Panc1 (cell line): ENCODE measurements at places on chromosomes 3 and 15.

DNA sequence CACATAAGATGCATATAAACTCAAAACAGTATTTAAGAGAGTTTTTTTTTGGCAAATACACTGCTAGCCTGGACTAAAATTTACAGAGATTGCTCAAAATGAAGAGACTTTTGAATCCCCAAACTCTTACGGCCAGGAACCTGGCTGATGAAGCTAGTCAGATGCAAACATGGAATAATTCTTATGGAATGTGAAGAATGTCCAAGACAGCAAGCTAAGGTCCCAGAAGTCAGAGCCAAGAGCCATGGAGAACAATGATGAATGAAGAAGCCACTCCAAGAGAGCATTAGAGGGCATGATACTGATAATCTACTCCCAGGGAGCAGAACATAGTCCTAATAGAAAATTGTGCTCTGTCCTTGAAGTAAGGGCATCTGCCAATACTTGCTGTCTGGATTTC lies 705.5 kb downstream of the DIPK2A start:
- DNase-seq: no peak

GRCh38 chr15:33746203-33746602 lies 222.1 kb upstream of the CHRM5 start:
- DNase-seq: no peak

DNA sequence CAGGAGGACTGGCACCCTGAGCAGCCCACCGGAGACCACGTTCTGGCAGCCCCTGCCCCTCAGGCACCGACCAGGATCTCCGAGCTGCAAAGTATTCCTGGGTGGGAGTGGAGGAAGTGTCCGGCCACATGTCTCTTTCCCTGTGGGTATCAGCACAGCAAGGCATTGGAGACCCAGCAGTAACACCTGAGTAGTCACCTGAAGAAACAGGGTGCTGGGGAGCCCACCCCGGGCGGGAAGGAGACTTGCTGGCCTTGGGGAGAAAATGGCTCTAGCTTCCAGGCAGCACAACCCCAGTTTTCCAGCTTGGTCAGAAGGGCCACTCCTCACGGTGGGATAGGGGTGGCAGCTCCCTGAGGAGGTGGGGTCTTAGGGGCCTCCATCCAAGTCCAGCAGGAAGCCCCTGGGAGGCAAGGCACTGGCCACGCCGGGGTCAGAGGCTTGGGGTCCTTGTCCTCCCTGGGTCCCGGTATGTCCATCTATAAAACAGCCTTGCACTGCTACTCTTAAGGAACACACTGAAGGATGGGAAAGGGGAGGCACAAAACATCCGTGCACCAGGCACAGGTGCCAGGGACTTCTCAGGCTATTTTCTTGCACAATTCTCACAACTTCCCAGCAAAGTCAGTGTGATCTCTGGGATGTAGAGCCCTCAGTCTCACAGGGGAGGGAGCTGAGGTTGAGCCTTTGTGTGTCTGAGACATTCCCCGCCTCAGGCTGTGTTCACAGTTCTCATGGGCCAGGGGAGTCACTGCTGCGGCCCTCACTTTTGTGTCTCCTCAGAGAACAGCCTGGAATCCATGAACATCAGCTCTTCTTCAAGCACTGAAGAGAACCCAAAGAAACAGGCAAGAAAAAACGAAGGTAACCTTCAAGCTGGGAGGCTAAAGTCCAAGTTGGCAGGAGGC lies 11.9 kb downstream of the CFAP100 start:
- DNase-seq: no peak

DNA sequence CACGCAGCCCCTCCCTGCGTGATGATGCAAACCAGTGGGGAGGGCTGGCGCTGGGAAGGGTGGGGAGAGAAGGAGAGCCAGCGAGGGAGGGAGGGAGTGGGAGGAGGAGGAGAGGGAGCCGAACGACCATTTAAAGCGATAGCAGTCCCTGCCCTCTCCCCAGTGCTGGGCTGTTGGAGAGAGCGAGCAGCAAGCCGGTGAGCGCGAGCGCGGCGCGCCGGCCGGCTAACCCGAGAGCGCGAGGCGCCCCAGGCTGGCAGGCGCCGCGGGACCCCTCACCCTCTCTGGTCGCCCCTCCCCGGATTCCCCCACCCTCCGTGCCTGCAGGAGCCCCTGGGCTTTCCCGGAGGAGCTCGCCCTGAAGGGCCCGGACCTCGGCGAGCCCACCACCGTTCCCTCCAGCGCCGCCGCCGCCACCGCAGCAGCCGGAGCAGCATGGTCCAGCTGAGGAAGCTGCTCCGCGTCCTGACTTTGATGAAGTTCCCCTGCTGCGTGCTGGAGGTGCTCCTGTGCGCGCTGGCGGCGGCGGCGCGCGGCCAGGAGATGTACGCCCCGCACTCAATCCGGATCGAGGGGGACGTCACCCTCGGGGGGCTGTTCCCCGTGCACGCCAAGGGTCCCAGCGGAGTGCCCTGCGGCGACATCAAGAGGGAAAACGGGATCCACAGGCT lies at the start of gene GRM7:
Gene GRM7, plus strand, starts transcription at position 162 of the 671 bp plus-strand sequence.
- DNase-seq: no peak

GRCh38 chr3:13588221-13588701 lies 39.3 kb downstream of the FBLN2 start:
- DNase-seq: no peak

- DNase-seq: peak; percentile 28
Observed at GRCh38 chr3:129690406-129690805, 83.9 kb upstream of the PLXND1 start.

- no peak for DNase-seq
Observed at GRCh38 chr3:111519178-111519855, 22.7 kb upstream of the CD96 start.

DNA sequence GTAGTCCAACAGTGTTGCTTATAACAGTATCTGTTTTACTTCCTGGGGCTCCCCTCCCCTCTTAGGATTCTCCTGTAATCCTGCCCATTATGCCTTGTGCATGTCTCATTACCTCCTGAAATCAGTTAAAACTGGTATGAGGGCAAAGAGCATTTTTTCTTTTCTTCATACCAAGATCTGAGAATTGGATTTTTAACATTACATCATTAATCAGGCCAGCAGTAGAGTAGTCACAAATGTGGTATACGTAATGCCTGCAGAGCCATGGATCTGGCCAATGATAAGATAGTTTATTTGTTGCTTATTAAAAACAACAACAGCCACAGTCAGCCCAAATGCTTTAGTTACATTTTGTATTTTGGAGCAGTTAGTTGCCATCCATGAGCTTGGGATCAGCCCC lies 23.2 kb downstream of the ARID3B start:
- DNase-seq: no peak

- DNase-seq: no peak
Observed at GRCh38 chr3:156558389-156558788, 3.5 kb upstream of the SSR3 start.

DNA sequence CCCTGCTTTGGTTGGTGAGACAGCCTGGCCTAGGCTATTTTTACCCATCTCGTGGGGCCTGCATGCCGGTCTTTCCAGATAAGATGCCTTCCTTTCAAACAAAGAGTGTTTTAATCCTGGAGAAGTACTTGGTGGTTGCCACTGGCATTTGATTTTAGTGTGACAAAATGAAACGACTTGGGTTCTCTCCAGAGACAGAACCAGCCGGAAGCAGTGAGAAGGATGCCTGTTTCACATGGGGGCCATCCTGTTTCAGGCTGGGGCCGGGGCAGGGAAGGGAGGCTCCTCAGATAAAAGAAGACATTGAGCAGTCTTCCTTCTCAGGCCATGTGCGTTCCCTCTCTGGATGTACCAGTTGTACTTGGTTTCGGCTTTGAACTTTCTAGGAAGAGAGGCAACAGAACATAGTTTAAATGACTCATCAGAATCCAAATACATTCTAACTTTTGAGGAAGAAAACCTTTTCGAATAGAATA lies 74.9 kb downstream of the TOP2B start:
- DNase-seq: no peak

- DNase-seq: no peak
Observed at GRCh38 chr15:59384507-59384906, 11.8 kb upstream of the MYO1E start.

DNA sequence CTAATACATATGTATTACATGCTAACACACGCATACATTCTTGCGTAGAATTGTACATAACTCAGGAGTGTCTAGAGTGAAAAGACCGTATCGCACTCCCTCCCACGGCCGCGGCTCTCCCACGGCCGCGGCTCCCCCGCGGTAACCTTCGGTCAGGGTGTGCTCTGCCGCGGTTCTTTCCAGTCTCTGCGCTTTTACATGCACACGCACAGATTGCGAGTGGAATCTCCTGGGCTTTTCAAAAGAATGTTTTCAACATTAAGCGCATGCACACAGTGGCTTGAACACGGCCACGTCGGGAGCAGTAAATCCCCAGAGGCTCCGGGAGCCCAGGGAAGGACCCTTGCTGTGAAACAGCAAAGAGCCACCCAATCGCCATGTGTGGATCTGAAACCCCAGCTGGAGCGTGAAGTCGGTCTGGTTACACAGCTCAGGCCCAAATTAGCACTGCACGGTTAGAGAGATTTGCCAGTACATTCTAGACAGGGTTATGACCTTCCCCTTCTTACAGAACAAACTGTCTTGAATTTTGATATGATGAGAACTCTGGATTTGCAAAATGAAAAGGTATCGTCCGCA lies 805 bp upstream of the RGMA start:
- no peak for DNase-seq

- DNase-seq: no peak
Observed at GRCh38 chr15:51688863-51689262, 7.6 kb downstream of the SCG3 start.

DNA sequence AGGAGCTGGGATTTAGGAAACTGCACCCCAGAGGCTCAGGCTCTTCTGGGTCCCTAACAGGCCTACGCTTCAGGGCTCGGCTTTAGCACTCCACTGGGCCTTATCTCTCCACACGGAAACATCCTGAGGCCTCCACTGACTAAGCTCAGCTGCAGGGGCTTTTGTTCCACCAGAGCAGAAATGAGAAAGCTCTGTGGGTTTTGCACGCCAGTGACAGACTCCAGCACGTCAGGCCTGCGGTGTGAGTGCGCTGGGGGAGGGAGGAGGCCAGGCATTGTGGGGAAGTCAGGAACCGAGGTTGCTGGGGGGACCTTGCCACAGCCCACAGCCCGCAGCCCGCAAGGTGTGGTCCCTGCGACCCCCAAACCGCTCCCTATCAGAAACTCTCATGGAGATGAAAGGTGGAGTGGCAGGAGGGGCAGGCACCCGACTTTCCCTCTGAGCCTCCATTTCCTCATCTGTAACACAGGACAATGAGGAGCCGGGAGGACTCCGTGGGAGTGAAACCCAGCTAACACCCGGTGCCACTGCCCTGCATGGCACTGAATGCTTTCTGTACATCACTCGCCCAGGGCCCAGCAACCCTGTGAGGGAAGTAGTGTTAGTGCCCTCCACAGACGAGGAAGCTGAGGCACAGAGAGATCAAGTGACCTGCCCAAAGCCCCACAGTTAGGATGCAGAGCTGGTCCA lies 106.5 kb downstream of the TPRA1 start:
- no peak for DNase-seq

DNA sequence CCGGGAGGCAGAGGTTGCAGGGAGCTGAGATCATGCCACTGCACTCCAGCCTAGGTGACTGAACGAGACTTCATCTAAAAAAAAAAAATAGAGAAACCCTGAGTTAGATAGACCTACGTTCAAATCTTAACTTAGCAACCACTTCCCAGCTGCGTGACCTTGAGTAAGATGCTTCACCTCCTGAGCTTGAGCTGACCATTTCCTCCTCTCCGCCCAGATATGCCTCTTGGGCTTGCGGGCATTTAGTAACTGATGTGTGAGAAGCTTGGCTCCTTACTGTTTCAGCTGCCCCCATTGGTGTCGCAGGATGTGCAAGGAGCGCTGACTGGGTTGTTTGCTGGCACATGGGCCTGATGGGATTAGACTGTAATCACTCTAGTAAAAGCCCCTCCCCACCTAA lies 26.9 kb upstream of the ATG7 start:
- no peak for DNase-seq

DNA sequence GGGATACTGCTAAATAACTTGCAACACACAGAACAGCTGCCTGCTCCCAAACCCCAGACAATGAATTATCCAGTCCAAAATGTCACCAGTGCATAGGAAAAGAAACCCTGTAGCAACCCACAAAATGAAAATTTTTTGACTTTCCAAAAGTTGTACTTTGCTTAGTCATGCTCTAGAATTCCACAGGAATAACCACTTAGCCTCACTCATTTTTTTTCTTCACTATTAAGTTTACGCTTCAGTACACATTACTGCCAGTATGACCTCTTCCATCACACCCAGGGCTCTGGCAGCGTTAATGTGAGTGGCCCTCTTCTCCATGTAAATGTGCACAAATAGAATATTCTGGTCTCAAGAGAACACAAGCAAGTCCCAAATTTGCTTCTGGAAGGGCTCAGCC lies 259.8 kb downstream of the MAGI1 start:
- DNase-seq: no peak

- DNase-seq: no peak
Observed at GRCh38 chr3:179765396-179765795, 112.6 kb downstream of the USP13 start.

- no peak for DNase-seq
Observed at GRCh38 chr15:92112711-92113110, 259.2 kb downstream of the SLCO3A1 start.

DNA sequence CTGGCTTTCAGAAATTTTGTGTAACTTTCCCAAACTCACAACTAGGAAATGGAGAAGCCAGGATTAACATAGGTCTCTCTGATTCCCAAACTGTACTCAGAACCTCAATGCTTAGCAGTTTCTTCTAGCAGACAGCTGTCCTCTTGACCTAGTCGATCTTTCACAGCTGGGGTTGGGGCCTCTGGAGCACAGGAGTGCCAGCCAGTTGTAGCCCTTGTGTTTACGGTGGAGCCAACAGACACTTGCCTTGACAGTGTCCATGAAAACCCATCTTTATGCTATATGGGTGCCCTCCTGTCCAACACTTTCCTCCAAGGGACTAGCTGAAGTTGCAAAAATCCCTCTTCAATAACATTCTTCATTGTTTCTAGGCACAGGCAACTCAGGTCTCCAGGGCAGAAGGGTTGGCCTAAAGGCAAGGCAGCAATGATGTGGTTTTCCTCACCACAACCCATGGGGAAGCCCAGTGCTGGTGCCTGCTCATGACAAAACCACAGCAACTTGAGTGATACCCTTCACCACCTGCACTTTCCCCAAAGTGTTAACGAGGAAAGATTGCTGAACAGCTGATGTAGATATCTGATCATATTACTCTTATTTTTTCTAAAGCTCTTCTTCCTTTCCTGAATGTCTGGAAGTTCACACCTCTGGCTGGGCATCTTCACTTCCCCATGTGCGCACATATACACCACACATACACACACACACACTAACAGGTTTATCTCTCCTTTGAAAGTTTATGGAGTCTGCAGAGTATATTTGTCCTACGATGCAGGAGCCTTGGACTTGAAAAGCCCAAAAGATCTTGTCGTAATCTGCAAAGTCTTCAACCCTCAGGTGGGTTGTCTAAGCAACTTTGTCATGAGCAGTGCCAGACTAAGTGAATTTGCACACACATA lies 11.0 kb upstream of the KNG1 start:
- no peak for DNase-seq

GRCh38 chr3:65953301-65953812 lies 85.4 kb downstream of the MAGI1 start:
- DNase-seq: no peak

DNA sequence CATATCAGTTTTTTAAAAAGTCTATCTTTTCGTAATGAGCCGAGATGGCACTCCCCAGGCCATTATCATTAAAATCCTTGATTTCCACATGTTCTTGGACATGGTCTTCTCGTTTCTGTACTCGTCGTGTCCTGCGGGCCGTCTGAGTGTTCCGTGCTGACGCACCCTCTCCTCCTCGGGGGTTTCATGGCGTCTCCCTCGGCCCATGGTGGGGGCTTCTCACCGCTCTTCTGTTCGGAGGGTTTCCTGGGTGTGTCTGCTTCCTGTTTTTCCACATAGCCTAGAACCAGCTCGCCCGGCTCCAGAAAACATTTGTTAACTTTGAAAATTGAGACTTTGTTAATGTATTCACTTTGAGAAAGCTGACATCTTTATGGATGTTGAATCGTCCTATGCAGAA lies 92.7 kb downstream of the VGLL4 start:
- DNase-seq: no peak
